ENCODE measurements at places on chromosomes 5 and 9.

GRCh38 chr5:89399548-89399947, 516.6 kb upstream of the MEF2C start:
- no peak for DNase-seq

GRCh38 chr9:106478312-106478711, 384.7 kb upstream of the ZNF462 start:
- DNase-seq = no peak

- DNase-seq = no peak
Observed at GRCh38 chr9:6123416-6123815, 92.2 kb upstream of the IL33 start.

DNA sequence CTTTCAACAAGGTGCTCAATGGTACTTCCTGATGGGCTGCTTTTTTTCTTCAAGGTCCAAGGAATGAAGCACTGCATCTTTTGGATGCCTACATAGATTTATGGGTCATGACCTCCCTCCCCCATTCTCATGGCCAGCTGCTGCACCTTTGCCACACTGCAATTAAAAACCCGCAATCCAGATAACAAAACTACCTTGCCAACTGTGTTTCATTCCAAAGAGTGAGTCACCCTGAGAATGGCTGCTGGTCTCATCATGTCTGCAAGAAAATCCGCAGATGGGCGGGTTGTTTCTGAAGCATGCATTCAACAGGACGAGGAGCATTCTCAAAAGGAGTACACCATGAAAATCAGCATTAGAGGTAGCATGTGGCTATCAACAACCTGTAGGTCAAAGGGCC, 139.8 kb downstream of the ELAVL2 start:
- no peak for DNase-seq

DNA sequence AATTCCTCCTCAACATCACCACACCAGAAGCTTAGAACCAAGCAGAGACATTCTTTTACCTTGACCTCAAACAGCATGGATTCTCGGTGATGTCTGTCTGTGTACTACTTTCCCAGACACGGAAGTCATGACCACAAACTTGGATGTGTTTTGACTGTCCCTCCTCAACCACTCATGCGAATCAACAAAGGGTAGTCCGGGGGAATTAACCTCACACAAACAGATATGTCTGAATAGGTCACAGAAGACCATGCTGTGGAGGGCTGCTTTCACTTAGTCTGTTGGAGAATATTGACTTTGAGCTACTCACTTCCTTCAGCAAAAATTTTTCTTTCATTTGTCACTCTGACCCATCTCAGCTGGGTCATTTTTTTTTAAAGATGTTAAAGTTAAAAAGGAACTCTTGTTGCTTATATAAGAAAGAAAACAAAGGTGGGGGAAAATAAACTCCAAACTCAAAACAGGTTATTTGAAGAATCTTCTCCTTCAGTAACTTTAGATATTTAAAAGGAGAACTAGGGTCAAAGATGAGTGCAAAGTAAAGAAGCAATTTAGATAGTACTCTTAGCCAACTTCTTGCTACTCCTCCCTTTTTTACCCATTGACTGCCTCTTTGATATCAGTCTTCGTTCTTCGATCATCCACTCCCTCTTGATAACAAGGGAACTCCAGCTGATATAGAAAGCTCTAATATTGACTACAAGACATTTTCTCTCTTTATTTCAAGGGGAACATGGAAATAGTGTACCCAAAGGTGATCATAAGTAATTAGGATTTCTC, 343.4 kb upstream of the CDH6 start:
- no peak for DNase-seq

DNA sequence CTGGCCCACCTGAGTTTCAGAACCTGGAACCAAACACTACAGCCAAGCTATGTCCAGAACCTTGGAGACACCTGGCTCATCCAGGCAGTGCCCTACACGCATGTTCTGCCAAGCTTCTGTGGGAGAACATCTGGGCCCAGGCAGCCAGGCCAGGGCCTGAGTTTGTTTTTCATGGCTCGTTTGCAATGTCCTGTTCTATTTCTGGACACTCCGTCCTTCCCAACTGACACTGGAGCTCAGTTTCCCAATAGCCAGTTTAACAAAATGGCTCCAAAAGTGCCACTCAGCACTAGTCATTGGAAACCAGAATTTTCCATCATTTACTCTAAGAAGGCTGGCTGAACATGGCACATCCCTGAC, 38.6 kb downstream of the SH3RF2 start:
- DNase-seq = no peak

DNA sequence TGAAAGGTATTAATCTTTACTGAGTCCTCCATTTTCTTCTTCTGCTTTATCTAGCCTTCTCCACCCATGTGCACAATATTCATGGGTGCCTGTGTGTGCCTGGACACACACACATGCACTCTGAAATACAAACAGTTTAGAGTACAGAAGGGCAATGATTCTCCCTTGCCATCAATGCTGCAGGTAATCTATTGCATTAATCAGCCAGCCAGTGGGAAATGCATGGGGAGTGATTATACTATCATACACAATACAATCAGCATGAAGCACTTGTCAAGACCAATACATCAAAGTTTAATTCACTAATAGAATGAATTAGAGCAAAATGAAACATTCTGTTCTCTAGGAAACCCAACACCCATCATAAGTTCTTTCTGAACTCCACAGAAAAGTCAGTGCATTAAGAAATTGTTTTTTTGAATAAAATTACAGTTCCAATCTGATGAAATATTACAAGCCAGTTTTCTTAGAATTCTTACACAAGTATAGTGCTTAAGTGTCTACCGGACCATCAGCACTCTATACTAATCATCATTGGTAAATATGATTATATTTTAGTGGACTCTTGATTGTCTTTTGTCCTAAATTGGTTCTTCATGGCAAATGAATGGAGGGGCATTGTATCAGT, 172.2 kb downstream of the ZSWIM6 start:
- no peak for DNase-seq

DNA sequence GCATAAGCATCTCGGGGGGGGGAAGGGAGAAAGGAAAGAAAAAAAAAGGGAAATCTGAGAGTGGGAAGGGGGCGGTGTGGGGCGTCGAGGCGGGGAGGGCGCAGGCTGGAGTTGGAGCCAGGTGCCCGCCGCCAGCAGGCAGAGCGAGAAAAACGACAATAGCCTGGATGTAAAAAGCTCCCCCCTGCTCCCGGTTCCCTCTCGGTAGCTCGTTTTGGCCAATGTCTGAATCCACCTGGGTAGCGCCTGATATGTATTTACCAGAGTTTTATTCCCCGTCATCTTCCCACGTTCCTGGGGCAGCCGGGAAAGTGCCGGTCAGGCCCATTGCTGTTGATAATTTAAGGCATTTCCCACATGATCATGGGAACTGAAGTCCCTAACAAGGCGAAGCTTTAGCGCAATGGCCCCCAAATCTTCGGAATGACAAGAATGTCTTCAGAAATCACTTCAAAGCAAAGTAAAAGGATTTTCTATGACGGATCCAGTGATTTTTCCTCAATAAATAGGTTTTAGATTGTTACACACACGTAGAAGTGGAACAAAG, 3.0 kb upstream of the OTP start:
- DNase-seq = no peak

DNA sequence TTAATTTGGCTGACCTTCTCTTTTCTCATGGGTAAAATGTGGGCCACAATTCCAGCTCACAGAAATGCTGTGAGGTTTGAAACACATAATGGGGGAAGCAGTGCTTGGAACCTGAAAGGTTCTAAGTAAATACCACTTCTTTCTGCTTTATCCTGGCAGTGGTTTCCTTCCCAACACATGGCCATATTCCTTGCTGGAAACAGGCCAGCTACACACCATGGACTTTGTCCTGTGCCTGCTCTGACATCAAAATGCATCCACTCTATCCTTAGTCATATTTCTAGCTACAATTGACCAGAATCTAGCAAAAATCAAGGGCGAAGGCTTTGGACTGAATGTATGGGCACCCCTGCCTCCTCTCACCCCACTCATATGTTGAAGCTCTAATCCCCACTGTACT, 93.1 kb upstream of the TRPC7 start:
- no peak for DNase-seq

DNA sequence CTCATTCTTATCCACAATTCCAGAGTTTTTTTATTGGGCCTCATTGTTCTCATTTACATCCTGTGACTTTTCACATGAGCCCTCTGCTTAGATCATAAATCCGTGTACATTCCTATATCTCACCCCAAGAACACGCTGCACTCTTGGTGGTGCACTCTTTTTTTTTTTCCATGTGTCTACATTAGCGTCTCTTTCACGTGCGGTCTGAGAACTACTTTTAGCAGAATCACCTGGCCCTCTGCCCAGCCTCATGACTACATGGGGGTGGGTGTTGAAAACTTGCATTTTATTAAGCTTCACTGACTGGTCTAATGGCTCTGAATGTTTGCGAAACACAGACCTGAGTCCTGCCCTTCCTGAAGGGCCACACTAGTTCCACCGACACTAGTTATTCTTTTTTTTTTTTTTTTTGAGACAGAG, 18.6 kb downstream of the C9orf57 start:
- no peak for DNase-seq

GRCh38 chr5:179212870-179213269, 132.4 kb downstream of the ADAMTS2 start:
- DNase-seq = no peak
